Activated naive CD4-positive, alpha-beta T cell (primary cell): ENCODE measurements at places on chromosomes 13 and 19.

DNA sequence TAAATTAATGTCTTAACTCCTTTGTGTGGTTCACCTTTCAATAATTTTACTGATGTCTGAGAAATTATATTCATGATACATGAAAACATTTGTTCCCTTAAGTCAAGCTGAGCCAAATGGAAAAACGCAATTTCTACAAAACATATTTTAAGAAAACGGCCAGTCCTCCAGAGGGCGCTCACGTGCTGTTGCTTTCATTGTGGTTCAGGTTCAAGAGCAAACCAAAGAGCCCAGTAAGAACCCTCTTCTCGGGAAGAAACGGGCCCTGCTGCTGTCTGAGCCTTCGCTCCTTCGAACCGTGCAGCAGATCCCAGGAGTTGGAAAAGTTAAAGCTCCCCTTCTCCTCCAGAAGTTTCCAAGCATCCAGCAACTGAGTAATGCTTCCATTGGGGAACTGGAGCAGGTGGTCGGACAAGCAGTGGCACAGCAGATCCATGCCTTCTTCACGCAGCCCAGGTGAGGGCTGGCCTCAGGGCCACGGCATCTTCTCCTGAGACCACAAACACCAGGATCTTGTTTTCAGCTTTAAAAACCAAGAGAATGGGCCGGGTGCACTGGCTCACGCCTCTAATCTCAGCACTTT lies 4.3 kb downstream of the FAAP24 start:
- DNase-seq: peak; percentile 64

DNA sequence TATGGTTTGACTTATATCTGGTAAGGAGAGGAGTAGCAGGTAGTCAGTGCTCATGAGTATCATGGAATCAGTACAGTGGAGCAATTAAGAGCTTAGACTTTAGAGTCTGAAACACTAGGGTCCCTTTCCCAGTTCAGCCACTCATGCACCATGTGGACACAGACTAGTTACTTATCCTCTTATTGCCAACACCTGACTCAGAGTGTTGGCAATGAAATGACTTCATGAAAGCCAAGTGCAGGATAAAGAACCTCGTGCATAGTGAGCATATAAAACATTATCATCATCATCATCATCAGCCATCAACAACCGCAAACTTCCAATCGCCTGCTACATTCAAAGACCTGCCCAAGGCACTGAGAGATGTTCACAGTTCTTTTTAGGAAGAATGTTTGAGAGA lies 164.2 kb downstream of the FOXO1 start:
- no peak for DNase-seq

GRCh38 chr13:98041081-98041820 lies 87.8 kb downstream of the IPO5 start:
- DNase-seq: no peak

DNA sequence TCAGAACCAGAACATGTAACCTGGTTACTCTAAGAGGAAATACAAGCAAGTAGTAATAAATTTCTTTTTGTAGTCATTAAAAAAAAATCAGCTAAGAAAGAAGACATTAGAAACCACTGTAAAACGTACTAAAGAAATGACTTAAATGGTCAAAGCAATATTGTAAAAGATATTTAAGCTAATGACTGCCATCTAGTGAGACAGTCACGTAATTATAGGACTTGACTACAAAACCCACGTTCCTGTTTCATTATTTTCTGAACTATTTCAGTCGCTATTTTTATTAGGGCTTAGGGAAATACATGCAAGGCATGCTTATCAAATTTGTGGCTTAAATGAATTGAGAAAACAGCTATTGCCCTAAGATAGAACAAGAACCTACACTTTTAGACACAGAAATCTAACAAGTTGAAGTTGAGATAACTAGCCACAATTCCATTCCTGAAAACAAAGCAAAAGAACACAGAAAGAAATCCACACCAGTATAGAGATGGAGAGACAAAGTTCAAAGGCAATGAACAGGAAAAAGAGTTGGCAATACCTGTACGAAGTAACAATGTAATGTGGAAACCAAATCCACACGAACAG lies 17.9 kb downstream of the ALG5 start:
- DNase-seq: no peak

- DNase-seq: no peak
Measured at GRCh38 chr19:38284422-38284821, 19.6 kb upstream of the C19orf33 start.

DNA sequence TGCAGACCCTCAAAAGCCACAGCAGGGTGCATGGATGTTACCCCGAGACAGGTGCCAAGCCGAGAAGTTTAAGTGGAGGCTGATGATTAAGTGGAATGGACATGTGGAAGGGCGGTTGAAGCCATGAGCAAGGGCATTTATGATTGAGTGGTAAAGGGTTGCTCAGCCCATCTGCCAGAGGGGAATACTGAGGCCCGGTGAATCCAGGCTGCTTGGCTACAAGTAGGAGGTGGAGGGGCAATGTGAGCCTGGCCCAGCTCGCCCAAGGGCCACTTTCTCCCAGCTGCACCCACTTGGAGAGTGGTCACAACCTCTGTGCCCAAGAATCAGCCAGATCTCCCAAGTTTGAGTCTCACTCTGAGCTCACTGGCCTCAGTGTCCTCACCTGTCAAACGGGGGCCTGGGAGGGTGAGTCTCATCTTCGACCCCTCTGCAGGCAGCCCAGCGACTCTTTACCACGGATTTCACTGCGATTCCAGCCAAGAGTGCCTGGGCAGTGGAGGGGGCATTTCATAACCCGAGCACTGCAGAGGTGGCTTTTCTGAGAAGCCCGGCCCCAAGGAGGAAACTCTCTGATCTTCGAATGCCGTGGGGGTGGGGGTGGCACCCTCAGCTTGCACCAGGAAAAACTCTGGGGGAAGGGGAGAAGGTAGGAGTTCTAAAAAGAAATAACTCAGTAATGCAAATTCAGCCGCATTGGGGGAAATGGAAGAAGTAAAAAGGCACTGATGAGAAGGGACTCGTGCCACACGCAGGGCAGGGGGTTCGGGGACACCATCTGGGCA lies 62.9 kb upstream of the KLF2 start:
- DNase-seq: no peak

DNA sequence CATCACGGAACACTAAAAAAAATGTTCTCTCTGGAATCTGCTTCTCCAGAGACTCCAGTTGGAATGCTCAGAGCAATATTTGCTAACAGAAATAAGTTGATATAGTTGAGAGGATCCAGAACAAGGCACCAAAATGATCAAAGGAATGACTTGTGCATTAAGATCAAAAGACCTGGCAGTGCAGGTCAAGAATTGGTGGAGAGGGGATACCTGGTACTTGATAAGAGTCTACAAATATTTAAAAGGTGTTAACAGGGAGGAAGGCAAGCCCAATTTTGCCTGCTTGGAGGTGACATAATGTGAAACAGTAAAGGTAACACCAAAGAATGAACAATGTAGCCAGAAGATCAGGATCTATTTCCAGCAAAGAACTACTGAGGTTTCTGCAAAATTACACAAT lies 20.0 kb upstream of the TNFRSF19 start:
- DNase-seq: no peak

GRCh38 chr13:76489274-76489673 lies 396.9 kb downstream of the KCTD12 start:
- no peak for DNase-seq

DNA sequence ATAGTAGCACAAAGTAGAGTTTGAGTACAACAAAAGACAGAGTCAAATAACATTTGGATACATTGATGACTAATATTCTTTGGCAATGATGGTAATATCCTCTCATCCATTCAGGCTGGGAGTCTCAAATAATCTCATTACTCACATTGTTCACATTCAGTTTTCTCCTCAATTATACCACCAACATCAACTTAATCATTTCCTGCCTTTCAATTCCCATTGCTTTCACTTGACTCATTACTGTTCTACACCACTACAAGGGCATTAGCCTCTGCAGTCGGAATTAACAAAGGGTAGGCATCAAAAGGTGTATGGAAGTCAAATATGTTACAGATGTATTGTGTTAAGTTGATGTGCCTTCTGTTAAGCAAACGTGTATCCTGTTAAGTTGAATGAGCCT lies 518.4 kb upstream of the SLITRK1 start:
- DNase-seq: no peak

DNA sequence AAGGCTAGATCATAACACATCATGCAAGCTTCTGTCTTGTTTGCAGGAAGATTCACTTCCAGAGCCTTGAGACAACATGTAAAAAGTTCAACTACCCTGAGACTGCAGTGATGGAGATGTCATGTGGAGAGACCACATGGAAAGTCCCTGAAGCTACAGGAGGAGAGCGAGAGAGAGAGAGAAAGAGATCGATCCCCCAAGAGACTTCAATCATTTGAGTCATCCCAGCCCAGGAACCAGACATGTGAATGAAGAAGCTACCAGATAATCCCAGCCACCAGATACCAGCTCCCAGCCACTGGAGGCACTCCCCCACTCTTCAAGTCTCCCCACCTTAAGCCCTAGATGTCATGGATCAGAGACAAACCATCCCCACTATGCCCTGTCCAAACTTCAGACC lies 10.7 kb upstream of the EVI5L start:
- no peak for DNase-seq

GRCh38 chr13:48817166-48817802 lies 158.4 kb upstream of the FNDC3A start:
- no peak for DNase-seq

DNA sequence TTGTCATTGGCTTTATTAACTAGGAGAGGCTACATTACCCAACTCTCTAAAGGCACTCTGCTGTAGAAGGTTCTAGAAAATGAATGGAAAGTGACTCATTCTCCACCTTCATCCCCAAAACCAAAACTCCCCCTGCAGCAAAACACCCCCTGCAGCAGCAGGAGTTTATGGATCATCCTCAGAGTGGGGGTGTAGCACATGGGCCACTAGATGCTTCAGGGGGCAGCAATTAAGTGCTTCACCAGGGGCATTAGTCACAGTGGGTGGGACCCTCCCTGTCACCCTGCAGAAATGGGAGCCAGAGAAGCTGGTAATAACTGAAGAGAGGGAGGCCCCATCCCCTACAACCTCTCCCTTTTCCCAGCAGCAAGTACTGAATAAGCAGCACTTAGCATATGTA lies 64.5 kb upstream of the MED4 start:
- no peak for DNase-seq
